ENCODE measurements at places on chromosomes 6 and 20.

- no peak for DNase-seq
These were observed 111.2 kb upstream of the PTPN1 start for GRCh38 chr20:50398821-50399554.

DNA sequence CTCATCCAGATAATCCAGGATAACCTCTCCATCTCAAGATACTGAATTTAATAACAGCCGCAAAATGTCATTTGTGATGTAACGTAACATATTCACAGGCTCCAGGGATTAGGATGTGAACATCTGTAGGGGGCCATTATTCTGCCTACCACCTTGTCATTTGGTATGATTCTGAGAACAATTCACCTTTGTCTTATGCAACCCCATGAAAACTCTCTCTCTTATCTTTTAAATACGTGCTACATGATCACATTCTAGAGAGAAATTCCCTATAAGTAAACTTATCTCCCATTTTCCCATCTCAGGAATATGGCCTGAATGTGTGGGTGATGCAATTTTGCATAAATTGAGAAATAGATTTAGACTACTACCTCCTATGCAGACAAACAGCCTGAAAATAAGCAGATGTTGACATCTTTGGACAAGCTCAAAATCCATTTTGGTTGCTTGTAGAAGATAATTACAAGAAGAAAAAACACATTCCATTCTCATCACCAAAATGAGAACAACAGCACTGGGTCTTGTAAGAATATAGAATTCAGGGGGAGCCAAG lies 255.4 kb upstream of the STXBP5 start:
- no peak for DNase-seq

GRCh38 chr6:80767808-80768207 lies 661.3 kb downstream of the BCKDHB start:
- peak; percentile 15 for DNase-seq

GRCh38 chr6:105882828-105883227 lies 203.3 kb upstream of the PRDM1 start:
- DNase-seq: no peak

DNA sequence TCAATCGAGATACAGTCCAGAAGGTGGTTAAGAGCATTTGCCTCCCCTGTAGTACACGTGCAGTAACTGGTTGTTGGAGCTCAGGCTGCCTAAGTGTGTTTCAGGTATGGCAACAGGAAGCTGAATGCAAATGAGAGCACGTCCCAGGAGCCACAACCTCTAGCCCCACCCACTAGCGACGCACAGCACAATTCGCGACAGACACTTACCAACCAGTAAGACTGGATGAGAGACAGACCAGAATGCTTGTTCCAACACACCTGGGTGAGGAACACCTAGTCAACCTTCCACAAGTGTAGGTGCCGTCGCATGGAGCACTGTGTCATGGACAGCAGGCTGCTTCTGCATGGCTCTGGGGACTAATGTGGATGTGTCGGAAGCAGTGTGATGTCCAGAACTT lies 7.2 kb upstream of the SERPINB1 start:
- DNase-seq: no peak

- no peak for DNase-seq
These were observed 35.5 kb upstream of the FOXC1 start for GRCh38 chr6:1574083-1574761.

DNA sequence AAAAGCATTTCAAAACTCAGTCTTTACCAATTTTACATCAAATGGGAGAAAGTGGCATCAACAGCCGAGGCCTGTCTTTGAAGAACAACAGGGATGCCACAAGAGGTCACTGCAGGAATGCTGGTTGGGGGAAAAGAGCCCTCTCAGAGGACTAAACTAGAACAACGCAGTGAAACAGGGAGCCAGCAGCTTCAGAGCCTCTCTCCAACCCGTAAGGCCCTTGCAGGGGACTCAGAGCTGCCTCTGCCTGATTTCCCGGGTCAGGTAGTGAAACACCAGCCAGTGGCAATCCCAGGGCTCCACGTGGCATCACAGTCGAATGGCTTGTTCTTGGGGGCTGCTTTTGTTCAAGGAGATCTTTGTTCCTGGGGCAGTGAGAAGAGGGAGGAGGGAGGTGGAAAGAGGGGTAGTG lies 55.0 kb upstream of the KCNK16 start:
- no peak for DNase-seq

DNA sequence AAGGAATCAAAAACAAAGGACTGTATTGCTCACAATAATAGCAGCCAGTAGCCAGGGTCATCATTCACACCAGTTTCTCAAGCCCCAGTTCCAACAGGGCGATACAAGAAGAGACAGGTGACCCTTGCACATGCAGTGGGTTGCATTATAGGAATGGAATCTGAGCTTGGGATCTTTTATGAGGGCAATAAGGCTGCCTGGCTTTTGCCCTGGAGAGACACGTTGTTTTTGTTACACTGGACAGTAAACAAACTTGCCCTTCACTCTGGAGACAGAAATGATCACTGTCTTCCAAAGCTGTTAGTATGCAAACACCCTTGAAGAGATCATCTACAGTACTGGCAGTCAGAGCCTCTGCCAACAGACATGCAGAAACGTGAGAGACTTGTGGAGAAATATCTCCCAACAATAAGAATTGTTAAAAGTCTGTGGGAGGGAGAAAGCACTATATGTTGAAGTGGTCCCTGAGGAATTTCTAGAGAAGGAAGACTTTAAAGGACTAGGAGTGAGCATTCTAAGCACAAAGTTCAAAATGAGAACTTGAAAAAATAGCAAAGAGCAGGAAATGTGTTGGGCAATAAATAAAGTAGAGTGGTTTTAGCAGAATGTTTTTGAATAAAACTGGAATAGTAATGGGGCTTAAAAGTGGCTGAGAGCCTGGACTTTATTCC lies 6.2 kb upstream of the COL12A1 start:
- DNase-seq: no peak

DNA sequence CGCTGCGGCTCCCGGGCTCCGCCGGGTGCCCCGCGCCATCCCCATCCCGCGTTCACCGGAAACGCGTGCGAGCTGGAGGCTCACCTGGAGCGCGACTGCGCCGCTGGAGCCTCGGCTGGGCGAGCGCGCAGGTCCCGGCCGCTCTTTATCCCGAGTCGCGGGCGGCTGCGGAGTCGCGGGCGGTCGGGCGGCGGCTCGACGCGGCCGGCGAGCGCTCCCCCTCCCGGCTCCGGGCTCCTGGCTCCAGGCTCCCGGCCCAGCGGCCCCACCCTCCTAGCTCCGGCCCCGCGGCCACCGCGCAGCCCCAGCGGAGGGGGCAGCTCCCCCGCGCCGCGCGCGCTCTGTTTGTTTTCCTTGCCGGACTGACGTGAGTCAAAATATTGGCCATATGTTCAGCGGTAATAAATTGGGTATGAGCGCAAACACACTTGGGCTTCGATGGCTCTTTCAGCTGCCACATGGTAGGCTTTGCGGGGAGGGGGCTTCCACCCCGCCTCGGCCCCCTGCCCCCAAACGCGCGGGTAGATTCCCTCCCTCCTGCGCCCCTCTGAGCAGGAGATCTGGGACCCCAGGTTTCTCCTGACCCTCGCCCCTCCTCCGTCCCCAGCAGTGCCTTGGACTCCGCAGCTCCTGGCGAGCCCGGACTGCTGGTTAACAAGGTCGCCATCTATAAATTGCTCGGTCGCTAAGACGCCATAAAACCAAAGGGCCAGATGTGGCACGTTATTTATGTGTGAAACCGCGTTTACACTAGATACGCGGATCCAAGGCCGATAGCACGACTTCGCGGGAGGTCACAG lies 8.8 kb upstream of the NKX2-2 start:
- no peak for DNase-seq

GRCh38 chr6:159134701-159135364 lies 34.4 kb upstream of the FNDC1 start:
- DNase-seq: no peak

GRCh38 chr6:20461576-20461975 lies 59.9 kb downstream of the E2F3 start:
- DNase-seq: no peak

DNA sequence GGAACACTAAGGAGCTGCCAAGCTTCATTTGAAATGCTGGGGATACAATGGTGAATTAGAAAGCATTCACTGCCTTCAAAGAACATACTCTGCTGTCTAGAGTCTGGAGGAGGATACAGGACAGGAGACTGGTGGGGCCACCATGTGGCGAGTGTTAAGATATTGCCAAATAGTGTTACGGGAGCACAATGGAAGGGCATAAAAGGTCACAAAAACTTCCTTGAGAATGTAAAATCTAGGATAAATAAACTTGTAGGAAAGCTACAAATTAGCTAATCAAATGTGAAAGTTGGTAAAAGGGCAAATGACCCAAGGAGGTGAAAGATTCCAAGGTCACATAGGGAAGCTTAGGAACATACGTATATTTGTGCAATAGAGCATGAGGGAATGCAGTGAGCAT lies 271.7 kb downstream of the RFPL4B start:
- DNase-seq: no peak

GRCh38 chr6:19873031-19873430 lies 35.9 kb downstream of the ID4 start:
- DNase-seq: peak; percentile 4

GRCh38 chr20:43571310-43571709 lies 12.5 kb downstream of the SGK2 start:
- no peak for DNase-seq

- DNase-seq: no peak
These were observed 44.4 kb downstream of the DCDC2 start for GRCh38 chr6:24313251-24314141.

DNA sequence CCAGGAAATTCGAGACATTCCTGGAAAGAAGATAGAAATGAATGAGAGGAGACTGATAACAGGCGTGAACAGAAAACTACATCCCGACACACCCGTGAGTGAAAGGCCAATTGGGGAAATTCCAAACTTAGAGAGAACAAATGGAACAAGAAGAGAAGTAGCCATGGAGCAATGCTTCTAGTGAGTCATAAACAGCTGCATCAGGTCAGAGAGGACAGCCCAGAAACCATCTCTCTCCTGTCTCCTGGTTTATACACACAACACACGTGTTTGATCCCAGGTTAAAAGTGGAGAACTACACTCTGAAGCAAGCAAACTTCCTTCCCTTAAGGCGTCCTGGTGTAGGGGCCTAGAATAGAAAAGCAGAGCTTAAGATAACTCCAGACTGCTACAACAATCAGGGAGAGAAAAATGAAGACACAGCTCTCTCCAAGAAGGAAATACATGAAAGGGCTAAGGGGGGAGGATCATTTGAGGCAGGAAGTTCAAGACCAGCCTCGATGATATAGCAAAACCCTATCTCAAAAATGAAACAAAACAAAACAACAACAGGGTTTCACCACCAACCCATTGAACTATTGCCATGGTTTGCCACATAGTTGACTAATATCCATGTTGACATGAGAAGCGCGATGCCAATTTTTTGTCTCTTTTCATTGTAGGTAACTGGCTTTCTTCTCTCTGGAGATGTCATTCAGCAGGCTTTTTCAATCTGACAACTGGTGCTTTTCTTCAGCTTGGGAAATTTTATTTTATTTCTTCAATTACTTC lies 26.9 kb downstream of the NRN1 start:
- no peak for DNase-seq

DNA sequence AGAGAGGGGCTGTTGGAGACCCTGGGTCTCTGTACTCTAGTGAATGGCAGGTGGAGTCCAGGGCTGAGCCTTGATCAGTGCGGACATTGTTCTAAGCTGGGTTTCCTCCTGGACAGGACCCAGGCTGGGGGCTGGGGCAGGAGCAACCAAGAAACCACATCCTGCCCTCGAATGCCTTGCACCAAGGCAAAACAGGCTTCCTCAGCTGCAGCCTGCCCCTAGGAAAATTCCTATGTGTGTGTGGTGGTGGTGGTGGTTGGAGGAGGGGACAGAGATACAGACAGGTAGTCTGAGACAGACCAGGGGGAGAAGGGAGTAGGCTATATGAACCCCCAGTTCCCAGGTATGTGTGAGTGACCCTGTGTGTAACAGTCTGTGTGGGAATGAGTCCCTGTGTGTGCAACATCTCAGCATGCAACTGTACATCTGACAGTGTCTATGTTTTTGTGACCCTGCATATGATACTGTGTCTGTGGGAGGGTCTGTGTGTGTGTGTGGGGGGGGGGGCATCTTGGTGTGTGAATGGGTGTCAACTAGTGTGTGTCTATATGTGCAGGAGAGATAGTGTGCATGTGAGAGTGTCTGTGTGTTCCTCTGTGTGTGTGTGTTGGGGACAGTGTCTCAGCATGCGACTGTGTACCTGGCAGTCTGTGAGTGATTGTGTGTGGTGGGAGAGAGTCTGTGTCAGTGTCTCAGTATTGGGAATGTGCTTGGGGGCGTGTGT lies 3.0 kb downstream of the GLP1R start:
- no peak for DNase-seq

DNA sequence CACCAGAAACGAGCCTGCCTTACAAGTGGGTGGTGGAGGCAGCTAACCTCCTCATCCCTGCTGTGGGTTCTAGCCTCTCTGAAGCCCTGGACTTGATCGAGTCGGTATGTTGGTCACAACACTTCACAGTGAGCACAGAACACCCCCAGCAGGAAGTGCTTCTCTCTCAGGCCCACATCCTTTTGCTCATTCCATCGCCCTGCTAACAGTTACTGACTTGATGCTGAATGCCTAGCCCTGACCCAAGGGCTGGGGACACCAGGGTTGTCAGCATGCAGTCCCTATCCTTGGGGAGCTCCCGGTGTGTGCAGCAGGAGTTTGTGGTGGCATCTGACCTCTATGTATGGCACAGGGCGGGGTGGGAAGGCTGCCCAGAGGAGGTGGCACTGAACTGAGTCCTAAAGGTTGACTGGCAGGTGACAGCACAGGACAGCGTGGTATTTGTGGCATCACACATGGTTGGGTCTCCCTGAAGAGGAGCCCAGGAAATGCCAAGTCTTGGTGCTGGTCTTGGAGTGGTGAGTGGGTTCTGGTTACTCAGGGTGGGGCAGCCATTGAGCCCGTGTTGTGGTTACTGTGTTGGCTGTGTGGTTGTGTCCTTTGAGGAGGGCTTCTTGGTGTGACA lies 26.7 kb downstream of the GTSF1L start:
- DNase-seq: no peak

DNA sequence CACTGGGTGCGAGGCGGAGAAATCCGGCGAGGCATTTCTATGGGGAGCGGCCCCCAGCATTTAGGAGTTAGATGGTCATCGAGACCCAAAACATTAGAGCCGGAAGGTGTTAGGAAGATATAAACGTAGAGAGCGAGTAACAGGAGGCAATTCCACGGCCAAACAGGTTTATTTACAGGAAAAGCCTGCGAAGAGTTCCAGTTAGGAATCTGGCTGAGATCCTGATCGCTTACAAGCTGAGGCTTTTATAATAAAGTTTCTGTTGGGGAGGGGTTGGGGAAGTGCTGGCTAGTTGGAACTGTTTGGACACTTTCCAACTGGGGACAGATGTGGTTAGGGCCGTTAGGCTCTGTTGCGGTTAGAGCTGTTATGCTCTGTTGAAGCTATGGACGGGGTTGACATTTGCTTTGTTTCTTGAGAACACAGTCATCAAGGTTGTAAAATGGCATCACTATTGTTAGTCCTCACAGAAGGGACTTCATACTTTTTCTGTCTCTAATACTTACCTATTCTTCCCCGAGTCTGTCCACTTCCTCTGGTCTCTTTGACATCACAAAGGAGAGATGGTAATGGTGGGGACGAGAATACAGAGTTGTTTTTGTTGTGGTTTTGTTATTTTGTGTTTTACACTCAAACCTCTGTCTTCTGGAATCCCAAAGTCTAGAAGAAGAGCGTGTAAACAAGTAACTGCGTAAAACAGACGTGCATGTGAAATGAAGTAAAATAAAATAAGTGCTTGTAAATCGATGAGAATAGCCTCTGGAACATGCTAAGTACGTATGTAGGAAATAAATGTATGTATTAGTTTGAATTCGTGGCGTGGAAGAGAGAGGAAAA lies 554 bp upstream of the ZSCAN31 start:
- peak; percentile 54 for DNase-seq
